ENCODE measurements at places on chromosomes 7 and 10.
A peak's percentile ranks its signal among the peaks of the same experiment; 100 is the strongest.

- no peaks in the 10 kb centered on the region for H3K27me3 ChIP-seq
- H3K36me3 ChIP-seq, result no peaks in the 10 kb centered on the region
- H3K4me3 ChIP-seq, result no peak overlapping the region
These were observed 193.5 kb upstream of the NEBL start for GRCh38 chr10:21090609-21091082.

GRCh38 chr10:79353000-79353406 lies 5.7 kb downstream of the PPIF start:
- H3K4me1 ChIP-seq, result peaks cover 46% of the 10 kb centered on the region
- peaks cover 71% of the 10 kb centered on the region for H3K36me3 ChIP-seq
- no peaks in the 10 kb centered on the region for H3K27me3 ChIP-seq
- no peak for DNase-seq
- H3K4me3 ChIP-seq, result no peak overlapping the region
- H3K27ac ChIP-seq, result no peak overlapping the region

DNA sequence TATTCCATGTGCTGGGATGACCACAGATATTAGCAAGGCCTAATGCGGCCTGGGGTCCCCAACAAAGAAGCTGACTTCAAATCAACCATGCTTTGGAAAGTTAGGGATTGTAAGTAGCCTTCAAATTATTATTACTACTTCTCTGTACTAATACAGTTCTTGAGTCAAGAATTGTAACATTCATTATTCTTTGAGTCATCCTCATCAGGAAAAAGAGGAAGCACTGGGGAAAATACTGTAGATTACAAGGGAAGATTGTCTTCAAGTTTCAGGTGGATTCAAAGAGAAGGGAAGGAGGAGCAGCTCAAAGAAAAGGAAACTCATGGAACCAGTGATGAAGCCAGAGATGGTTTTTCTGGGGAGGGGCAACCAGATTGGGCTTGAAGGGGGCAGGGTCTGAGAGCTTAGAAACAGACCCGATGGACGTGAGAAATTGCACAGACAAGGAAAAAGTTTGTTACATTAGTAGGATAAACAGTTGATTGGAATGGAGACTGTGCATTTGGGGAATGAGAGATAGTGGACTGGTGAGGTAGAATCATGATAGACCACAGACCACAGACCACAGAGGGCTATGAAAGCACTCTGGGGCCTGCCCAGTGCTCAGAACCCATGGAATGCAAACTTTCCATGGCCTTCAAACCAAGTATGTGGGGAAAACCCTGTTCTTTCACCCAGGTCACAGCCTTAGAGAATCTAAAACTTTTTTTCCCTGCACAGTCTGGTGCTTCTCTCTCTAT lies 209.9 kb downstream of the ZNF365 start:
- no peaks in the 10 kb centered on the region for H3K4me1 ChIP-seq
- H3K27me3 ChIP-seq, result peaks cover 4% of the 10 kb centered on the region
- no peak overlapping the region for H3K27ac ChIP-seq
- H3K36me3 ChIP-seq, result no peaks in the 10 kb centered on the region
- no peak overlapping the region for H3K4me3 ChIP-seq
- no peak for DNase-seq

DNA sequence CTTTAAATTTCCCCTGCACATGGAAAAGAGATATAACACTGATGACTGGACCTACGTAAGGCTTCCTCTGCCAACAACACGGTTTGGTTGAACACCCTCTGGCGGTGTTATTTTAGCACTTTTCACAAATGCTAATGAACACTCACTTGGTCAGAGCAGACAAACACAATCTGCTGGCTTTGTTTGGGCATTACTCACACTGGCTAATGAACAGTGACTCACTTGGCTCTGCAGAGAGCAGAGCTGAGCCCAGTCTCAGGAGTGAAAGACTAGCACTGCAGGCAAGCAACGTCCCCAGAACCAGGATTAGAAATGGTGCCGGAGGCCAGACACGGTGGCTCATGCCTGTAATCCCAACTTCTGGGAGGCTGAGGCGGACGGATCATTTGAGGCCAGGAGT lies 430.8 kb downstream of the PLXNA4 start:
- peaks cover 27% of the 10 kb centered on the region for H3K36me3 ChIP-seq
- no peak for DNase-seq
- H3K27ac ChIP-seq, result no peak overlapping the region
- H3K4me1 ChIP-seq, result no peaks in the 10 kb centered on the region
- H3K27me3 ChIP-seq, result peaks cover 2% of the 10 kb centered on the region

- H3K4me3 ChIP-seq, result no peak overlapping the region
- no peak overlapping the region for H3K27ac ChIP-seq
- H3K36me3 ChIP-seq, result no peaks in the 10 kb centered on the region
- peaks cover 13% of the 10 kb centered on the region for H3K4me1 ChIP-seq
- peaks cover 3% of the 10 kb centered on the region for H3K27me3 ChIP-seq
- no peak for DNase-seq
These were observed 39.2 kb upstream of the LRRC17 start for GRCh38 chr7:102873470-102874165.

GRCh38 chr10:5975641-5976473 lies 1.5 kb downstream of the IL15RA start:
- DNase-seq, result peak; percentile 73
- peak overlapping the region; percentile 88 for H3K4me3 ChIP-seq
- H3K27ac ChIP-seq, result peak overlapping the region; percentile 93

GRCh38 chr10:13074563-13075451 lies 25.2 kb upstream of the OPTN start:
- no peak overlapping the region for H3K27ac ChIP-seq
- no peaks in the 10 kb centered on the region for H3K4me1 ChIP-seq
- H3K4me3 ChIP-seq, result no peak overlapping the region
- DNase-seq, result peak; percentile 70

DNA sequence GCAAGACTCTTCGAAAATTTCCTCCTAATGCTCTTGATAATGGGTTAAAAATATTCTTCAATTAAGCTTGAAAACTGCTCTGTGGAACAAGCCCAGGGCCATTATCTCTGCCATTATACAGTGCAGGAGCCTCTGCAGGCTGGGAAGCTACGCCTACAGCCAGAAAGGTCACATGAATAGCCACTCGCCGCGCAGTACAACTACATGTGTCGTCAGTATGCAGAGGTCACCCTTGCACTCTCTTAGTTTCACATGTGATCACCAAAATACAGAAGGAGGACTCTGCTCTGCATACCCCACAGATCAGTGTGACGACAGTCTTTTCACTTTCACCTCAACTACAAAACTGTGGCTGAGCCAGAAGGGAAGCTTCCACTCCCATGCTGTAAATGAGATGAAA lies 141.8 kb upstream of the C1QL3 start:
- H3K36me3 ChIP-seq, result no peaks in the 10 kb centered on the region
- H3K27me3 ChIP-seq, result no peaks in the 10 kb centered on the region
- no peaks in the 10 kb centered on the region for H3K4me1 ChIP-seq
- no peak overlapping the region for H3K4me3 ChIP-seq
- no peak for DNase-seq

DNA sequence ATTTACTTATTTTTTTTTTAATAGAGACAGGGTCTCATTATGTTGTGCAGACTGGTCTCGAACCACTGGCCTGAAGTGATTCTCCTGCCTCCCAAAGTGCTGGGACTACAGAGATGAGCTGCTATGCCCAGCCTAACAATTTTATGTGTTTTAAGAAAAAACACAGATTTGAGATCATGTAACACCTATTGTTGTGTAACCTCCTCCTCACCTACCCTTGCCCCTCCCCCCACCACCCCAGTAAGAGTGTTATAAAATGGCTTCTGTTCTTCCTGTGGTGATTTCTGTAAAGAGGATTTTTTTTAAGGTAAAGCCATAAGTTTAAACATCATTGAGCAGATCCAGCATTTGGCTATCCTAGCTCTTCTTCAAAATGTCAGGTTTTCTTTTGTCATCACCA lies 7.6 kb downstream of the ARMC10 start:
- DNase-seq, result no peak
- H3K4me3 ChIP-seq, result no peak overlapping the region
- H3K27ac ChIP-seq, result no peak overlapping the region
- no peaks in the 10 kb centered on the region for H3K27me3 ChIP-seq
- peaks cover 7% of the 10 kb centered on the region for H3K4me1 ChIP-seq
- H3K36me3 ChIP-seq, result peaks cover 12% of the 10 kb centered on the region

DNA sequence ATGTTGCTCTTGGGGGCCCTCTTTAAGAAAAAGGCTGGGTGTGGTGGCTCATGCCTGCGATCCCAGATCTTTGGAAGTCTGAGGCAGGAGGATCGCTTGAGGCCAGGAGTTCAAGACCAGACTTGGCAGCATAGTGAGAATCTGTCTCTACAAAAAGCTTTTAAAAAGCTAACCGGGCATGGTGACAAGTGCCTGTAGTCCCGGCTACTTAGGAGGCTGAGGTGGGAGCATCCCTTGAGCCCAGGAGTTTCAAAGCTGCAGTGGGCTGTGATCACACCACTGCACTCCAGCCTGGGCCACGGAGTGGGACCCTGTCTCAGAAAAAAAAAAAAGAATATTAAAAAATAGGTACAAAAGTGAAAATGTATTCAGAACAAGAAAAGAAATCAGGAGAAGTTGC lies 38.1 kb upstream of the SLC39A12 start:
- no peaks in the 10 kb centered on the region for H3K4me1 ChIP-seq
- no peaks in the 10 kb centered on the region for H3K36me3 ChIP-seq
- H3K27ac ChIP-seq, result no peak overlapping the region
- no peak overlapping the region for H3K4me3 ChIP-seq
- no peaks in the 10 kb centered on the region for H3K27me3 ChIP-seq

DNA sequence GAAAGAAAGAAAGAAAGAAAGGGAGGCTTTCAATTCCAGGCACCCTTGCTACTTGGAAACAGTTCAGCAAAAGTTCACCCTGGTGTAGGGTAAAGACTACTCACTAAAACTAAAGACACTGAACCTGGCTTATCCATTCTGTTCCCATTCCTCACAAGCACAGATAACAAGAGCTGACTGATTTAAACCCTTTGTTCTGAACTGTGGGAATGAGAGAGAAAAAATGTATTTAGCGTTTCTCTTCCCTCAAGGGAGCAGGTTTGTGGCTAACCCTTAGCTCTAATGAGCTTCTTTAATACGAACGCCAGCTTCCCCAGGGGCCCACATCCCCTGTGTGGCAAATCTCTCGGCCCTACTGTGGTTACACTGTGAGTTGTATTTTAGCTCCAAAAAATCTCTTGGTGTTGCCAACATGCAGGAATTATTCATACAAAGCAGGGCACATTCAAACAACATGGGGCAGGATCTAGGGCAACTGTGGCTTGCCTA lies 23.3 kb downstream of the PRTFDC1 start:
- DNase-seq, result no peak
- peaks cover 11% of the 10 kb centered on the region for H3K4me1 ChIP-seq
- peaks cover 5% of the 10 kb centered on the region for H3K36me3 ChIP-seq
- no peaks in the 10 kb centered on the region for H3K27me3 ChIP-seq

- H3K4me3 ChIP-seq, result no peak overlapping the region
- H3K27ac ChIP-seq, result no peak overlapping the region
- H3K4me1 ChIP-seq, result peaks cover 3% of the 10 kb centered on the region
- H3K27me3 ChIP-seq, result peaks cover 40% of the 10 kb centered on the region
- H3K36me3 ChIP-seq, result no peaks in the 10 kb centered on the region
These were observed 68.0 kb downstream of the DIP2C start for GRCh38 chr10:621513-621912.

DNA sequence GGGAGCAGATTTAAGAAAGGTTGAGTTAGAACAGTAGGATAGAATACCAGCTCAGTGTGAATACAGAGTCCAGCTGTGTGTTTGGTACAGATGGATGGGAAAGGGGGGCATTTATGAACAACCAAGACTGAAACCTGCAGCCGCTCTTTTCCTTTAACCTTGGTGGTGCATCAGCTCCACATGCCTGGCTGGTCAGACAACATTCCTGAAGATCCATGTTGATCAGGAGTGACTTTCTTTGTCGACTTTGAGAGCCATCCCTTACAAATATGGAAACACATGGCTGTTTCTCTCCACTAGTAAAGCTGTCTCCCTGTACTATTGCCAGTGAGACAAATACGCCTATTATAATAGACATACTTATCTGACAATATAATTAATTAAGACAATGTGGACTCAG lies 476.5 kb upstream of the IGFBP3 start:
- no peaks in the 10 kb centered on the region for H3K36me3 ChIP-seq
- no peak overlapping the region for H3K4me3 ChIP-seq
- no peaks in the 10 kb centered on the region for H3K4me1 ChIP-seq
- H3K27me3 ChIP-seq, result no peaks in the 10 kb centered on the region
- no peak for DNase-seq

- H3K4me1 ChIP-seq, result peaks cover 56% of the 10 kb centered on the region
- H3K27ac ChIP-seq, result peak overlapping the region; percentile 66
- H3K36me3 ChIP-seq, result peaks cover 82% of the 10 kb centered on the region
- DNase-seq, result no peak
These were observed 5.0 kb downstream of the CALHM2 start for GRCh38 chr10:103447187-103447586.

GRCh38 chr10:17214971-17215781 lies 12.9 kb upstream of the VIM start:
- DNase-seq, result no peak
- H3K36me3 ChIP-seq, result peaks cover 23% of the 10 kb centered on the region
- H3K4me1 ChIP-seq, result peaks cover 43% of the 10 kb centered on the region
- H3K4me3 ChIP-seq, result no peak overlapping the region

DNA sequence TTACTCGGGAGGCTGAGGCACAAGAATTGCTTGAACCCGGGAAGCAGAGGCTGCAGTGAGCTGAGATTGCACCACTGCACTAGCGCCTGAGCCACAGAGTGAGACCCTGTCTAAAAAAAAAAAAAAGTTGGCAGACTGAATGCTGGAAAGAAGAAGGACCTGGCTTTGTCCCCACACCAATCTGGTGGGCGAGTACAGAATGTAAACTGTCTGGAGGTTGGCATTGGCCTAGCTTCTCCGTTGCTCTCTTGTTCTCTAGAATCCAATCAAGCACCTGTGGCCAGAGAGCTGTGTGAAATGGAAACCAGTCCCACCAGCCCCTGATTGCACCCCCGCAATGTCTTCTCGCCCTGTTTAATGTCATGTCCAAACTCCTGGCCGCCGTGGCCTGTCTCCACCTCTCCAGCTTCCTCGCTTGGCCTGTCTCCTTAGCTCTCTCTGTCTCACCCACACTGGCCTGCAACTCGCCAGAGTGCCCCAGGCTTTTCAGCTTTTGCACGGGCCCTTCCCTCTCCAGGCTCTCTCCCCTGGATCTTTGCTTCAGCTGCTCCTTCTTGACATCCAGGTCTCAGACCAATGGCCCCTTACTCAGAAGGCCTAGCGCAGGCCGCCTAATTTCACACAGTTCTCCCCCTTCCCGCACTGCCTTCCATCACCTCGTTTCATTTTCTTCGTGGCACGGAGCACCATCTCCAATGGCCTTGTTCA lies 670 bp upstream of the AGK start:
- no peaks in the 10 kb centered on the region for H3K27me3 ChIP-seq
- peaks cover 32% of the 10 kb centered on the region for H3K4me1 ChIP-seq
- peak overlapping the region; percentile 85 for H3K4me3 ChIP-seq

GRCh38 chr7:128055637-128056036 lies 24.4 kb upstream of the LRRC4 start:
- H3K27me3 ChIP-seq, result no peaks in the 10 kb centered on the region
- peaks cover 7% of the 10 kb centered on the region for H3K36me3 ChIP-seq
- no peak for DNase-seq
- H3K27ac ChIP-seq, result no peak overlapping the region
- H3K4me3 ChIP-seq, result no peak overlapping the region
- H3K4me1 ChIP-seq, result peaks cover 55% of the 10 kb centered on the region

- no peak for DNase-seq
- no peak overlapping the region for H3K27ac ChIP-seq
- no peaks in the 10 kb centered on the region for H3K36me3 ChIP-seq
- peaks cover 75% of the 10 kb centered on the region for H3K27me3 ChIP-seq
- H3K4me3 ChIP-seq, result peak overlapping the region; percentile 38
These were observed 607 bp upstream of the SMO start for GRCh38 chr7:129187681-129188371.
